CD8-positive, alpha-beta T cell (primary cell): ENCODE measurements at places on chromosomes 5 and 9. TPM values are rescaled to one million over a fixed set of nuclear protein-coding genes. Genes with fewer than 3 reads are reported as not detected.

The IFNA13 gene
- total RNA-seq = not detected

GRCh38 chr5:127440831-127441230, 76.6 kb upstream of the PRRC1 start:
- no peak for DNase-seq

The DIRAS2 gene
- not detected for total RNA-seq

GRCh38 chr9:1495282-1496030, 445.3 kb downstream of the DMRT2 start:
- no peak for DNase-seq
